ENCODE measurements at places on chromosomes 6 and 20.

GRCh38 chr6:161104966-161105365 lies 113.4 kb downstream of the MAP3K4 start:
- DNase-seq: no peak

GRCh38 chr6:43359831-43360230 lies 9.6 kb downstream of the ZNF318 start:
- no peak for DNase-seq

DNA sequence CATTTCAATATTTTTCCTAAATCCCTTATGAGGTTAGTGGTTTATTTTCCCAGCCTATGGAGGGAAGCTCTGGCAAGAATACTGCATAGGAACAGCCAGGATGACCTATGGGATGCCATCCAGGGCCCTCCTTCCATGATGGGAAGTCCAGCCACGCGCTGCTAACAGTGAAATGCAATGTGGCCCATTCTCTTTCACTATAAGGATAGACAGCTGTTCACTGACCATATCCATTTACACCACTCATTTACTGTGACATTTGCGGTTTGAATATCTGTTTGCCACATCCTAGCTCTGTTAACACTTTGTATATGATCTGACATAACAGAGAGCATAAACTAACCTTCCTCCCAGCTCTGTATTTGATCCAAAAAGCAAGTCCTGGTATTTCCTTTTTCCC lies 471.7 kb downstream of the CBLN4 start:
- no peak for DNase-seq

- no peak for DNase-seq
Observed at GRCh38 chr20:50389438-50389807, 120.8 kb upstream of the PTPN1 start.

DNA sequence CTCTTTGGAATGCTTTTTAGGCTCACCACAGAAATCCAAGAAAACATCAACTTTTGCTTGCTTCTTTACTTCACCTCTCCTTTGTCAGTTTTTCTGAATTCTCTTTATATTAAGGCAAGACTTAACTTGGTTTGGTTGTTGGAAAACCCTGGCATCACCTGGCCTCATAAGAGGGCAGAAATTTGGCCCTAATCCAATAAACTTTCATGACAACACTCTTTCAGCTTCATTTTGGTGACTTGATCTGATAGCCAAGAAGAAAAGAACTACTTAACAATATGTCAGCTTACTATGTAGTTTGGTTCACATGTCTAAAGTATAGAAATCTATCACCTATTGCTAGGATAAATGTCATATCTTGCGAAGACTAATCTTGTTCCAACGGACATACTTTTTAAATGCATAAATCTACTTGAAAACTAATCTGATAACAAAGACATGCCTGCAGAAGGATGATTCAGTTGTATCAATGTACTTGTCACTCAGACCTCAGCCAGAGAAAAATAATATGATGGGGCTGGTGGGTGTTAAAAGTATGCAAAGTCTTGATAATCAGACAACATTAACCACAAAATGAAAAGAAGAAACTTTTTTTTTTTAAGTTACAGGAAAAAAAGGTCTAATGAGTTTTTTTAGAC lies 19.3 kb upstream of the HBS1L start:
- no peak for DNase-seq

DNA sequence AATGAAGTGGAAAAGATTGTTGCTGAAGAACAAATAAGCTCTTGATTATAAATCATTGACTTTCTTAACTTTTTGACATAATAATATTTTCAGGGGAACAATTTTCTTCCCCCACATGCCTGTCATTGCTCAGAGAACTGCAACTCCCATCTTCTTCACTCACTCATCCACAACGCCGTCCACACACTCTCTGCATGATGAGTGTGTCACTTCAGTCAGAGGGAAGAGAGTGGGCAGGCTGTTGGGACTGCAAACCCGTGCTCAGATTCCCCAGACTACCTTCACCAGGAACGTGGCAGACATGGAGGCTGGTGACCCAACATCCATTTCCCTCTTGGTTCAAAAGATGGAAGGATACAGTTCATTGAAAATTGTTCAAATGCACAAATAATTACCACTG lies 650.8 kb downstream of the PRKN start:
- no peak for DNase-seq

DNA sequence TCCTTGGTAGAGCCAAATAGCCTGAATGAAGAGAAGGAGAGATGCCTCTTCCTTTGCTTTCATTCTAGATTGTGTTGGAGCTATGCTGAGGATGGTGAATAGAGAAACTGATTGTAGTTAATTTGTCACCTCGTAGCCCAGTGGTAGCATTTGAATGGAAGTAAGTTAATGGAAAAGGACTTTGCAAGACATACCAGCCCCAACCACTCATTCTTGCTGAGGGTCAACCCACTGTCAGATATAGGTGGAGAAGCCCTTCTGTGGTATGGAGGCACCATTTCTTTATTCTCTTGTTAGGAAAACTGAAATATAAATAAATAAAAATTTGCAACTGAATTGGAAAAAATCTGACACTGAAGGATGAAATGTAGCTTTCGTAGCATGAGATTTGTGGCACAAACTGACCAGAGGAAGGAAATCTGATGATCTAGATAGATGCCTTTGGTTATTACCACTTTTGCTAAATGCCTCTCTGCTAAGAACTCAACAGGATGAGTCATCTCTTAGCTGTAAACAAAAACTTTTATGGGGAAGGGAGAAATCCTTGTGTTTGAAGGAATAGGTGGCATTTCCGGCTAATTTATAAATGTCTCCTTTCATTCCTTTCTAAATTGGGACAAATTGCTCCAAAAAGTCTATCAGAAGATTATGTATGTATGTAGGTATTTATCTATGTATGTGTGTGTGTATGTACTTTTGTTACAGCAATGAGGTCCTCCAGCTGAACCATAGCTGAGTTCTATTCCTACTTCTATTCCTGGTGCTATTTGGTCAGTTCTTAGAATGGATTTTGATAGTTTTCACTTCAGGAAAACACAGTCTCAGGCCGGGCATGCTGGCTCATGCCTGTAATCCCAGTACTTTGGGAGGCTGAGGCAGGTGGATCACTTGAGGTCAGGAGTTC lies 76.5 kb upstream of the SUPT3H start:
- no peak for DNase-seq

DNA sequence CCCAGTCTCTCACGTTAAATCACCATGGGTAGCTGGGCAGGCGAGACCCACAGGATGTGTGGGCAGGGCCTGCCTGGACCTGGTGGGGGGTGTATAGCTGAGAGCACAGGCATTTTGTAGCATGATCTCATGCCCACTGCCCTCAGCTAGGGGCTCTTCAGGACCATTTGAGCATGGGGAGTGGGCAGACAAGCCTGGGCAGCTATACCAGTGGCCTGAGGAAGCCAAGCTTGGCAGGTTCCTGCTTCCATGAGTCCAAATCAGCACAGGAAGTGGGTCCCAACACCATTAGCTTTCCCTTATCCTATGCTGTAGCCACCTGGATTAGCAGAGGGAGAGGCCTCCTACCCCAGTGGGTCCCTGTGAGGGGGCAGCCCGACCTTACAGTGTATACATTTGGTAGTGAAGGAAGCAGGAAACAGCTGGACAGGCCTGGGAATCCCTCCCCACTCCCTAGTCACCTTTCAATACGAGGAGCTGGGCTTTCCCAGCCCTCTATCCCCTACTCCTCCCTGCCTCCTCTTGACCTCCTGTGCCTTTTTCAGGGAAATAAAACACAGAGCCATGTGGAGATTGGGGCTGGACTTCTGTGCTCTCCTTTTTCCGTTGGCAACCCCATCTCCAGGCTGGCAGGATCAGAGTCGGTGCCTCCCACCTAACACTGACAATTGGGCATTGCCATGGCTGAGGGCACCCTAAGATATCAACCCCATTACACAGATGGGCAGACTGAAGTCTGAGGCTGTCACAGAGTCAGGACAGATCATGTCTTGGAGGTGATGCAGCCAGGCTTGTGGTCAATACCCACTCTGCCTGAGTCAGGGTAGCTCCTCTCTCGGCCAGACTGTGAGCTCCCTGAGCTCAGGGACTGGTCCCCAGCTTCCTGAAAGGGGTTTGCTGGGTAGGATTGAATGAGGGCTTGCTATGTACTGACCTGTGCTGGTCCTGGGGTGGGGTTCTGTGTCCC lies 59.8 kb downstream of the MRPL14 start:
- no peak for DNase-seq
